ENCODE measurements at places on chromosomes 7 and 10. TPM values are rescaled to one million over a fixed set of nuclear protein-coding genes. Genes with fewer than 3 reads are reported as not detected.

Gene NEURL1
- 0.30 TPM for total RNA-seq

DNA sequence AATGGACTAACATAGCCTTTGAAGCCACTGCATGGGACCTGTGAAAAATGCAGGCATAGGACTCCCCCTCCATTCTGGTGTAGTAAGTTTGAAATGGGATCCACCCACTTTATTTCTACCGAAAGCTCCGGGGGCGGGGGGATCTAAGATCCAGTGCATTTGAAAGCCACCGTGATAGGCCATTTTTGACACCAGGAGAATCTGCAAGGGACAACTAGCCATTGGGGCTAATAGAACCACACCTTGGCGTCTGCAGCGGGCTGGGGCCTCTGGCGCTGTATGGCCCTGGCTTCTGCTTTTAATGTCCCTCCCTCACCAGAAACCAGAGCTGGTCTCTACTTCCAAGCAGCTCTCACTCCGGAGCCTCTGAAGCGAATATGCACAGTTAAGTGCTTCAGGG, 60.1 kb upstream of the GPR26 start:
- no peak for DNase-seq

Gene NPFFR1
- total RNA-seq: not detected

Gene LRMDA
- not detected for total RNA-seq

DNA sequence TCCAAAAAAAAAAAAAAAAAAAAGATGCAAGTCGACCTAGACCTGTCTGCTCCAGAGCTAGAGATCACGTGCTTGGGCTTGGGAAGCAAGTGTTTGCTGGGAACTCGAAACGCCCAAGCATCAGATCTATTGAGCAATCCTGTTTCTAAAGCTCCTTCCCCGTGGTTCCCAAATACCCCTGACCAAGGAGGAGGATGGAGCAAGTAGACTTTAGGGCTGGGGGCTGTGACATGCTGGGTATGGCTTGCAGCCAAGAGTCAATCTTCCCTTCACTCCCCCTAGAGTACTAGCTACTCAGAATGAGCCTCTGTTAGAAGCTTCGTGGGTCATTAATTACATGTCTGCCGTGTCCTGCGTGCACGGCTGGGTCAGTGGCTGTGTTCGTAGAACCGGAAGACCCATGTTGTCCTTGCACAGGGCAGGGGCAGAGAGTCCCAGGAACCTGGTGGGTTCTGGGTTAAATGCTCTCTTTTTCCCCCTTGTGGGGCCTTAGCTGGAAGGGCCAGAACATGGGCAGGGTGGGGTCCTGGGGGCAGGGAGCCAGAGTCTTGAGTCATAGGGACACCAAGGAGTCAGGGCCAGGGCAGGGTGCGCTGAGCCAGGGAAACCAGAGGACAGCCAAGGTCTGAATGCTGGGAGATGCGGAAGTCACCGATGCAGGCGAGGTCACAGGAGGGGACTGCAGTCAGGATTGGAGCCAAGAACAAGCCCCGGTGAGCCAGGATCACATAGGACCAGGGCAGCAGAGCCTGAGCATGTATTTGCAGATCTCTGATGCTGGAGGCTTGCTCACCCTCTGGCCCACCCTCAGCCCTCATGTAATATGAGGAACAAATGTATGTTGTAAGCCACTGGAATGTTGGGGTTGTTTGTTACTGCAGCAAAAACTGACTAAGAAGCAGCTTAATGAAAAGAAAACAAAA, 34.6 kb upstream of the TPST1 start:
- DNase-seq: no peak

Gene NDUFB8
- total RNA-seq: 131 TPM

Gene GPR15LG
- not detected for total RNA-seq

Gene LIPF
- not detected for total RNA-seq

Gene CFAP43
- not detected for total RNA-seq

- no peak for DNase-seq
Measured at GRCh38 chr7:43155636-43156035, 43.2 kb downstream of the HECW1 start.
